ENCODE measurements at places on chromosomes 12 and 14. TPM values are rescaled to one million over a fixed set of nuclear protein-coding genes. Genes with fewer than 3 reads are reported as not detected.
A peak's percentile ranks its signal among the peaks of the same experiment; 100 is the strongest.

MIP gene
- not detected for total RNA-seq

ITGA7 gene
- 118 TPM for total RNA-seq

SIRT4 gene
- total RNA-seq, result 5.9 TPM

CAPS2 gene
- total RNA-seq, result 49.7 TPM

TBX3 gene
- 5.9 TPM for total RNA-seq

DNA sequence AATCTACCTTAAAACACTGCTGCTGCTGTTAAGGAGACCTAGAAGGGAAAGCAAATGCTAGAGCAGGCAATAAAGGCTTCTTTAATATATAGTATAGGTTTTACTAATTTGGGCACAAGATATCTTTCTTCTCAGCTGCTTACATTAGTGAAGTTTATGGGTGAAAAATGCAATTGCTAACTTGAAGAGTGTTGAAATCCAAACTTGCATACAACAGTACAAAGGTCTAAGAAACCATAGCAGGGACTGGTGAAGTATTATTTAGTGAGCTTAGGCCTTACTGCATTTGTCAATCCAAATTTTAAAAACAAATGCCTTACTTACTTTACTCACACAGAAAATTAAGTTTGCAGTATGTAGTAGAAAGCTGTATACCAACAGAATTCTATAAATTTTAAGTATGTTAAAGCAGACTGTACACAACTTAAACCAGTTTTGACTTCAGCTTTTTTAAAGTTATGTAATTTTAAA lies 1.4 kb upstream of the AP4S1 start:
- no peak for DNase-seq

GRCh38 chr14:56751471-56751870 lies 58.8 kb downstream of the OTX2 start:
- DNase-seq, result no peak

GRCh38 chr12:108967869-108968540 lies 52.9 kb downstream of the SVOP start:
- no peak for DNase-seq

GRCh38 chr14:98370352-98370751 lies 901.6 kb downstream of the BCL11B start:
- no peak for DNase-seq

- DNase-seq, result peak; percentile 59
These were observed 132.9 kb upstream of the DAAM1 start for GRCh38 chr14:59055439-59056045.

DNA sequence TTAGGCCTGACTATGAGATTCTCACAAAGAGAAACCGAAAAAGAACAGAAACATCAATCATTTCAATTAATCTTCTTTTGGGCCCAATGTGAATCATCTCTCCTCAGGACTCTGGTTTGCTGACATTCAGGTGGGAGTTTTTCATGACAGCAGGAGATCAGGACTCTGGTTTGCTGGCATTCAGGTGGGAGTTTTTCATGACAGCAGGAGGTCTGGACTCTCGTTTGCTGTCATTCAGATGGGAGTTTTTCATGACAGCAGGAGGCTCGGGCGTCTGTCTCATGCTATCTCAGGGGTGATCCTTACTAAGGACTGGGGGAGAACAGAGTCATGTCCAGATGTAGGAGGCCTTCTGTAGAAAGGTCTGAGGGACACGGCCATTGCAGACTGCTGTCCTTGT lies 40.1 kb upstream of the PARP11 start:
- no peak for DNase-seq

DNA sequence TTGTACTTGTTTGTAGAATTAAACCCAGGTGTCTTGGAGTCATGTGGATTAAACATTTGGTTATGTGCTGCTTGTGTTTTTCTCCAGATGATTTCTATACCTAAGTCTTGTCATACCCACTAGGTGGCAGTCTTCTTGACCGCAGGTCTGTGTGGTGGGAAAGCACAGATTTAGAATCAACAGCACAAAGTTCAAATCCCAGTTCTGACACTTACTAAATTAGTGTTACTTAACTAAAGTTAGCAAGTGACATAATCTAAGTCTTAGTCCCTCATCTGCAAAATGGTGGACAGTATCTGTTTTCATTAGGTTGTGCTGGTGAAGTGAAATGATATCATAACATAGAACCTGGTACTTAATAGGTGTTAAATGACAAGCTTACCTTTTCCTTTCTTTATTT lies 151.0 kb upstream of the ARHGAP5 start:
- DNase-seq, result no peak

DNA sequence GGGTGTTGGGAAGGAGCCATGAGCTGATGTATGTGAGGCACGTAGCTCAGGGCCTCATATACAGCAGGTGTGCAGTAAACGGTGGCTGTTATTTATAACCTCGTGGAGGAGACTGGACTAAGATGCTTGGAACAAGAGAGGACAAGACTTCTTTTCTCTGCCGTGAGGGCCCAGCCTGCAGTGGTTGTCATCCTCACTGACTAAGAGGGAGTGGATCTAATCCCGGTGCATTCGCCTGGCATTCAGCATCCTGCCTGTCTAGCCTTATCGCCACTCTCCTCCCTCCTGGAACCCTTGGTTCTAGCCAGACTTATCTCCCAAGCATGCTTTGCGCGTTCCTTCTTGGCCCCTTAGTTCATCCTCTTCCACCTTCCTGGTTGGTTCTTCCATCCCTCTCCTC lies 3.9 kb downstream of the TSPAN9 start:
- DNase-seq, result no peak

- DNase-seq, result no peak
These were observed 163.0 kb upstream of the TMCC3 start for GRCh38 chr12:94813314-94813713.

DNA sequence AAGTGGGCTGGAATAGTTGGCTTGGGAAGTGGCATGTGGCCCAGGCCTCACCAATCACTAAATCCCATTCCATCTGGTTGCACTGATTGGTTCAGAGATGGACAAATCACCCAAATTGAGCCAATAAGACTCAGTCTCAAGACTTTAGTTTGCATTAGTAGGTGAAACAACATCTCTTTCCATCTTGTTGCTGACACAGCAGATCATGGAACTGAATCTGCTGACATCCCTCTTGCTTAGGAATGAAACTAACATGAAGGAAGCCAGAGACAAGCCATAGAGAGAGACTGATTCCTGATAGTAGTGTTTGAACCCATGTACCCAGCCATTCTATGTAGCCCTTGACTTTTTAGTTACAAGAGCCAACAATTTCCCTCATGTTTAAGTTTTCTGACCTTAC lies 307.0 kb downstream of the GLT1D1 start:
- no peak for DNase-seq

- no peak for DNase-seq
These were observed 148.6 kb downstream of the CALM1 start for GRCh38 chr14:90545382-90545781.

- DNase-seq, result no peak
These were observed 17.8 kb upstream of the CIT start for GRCh38 chr12:119894916-119895315.

DNA sequence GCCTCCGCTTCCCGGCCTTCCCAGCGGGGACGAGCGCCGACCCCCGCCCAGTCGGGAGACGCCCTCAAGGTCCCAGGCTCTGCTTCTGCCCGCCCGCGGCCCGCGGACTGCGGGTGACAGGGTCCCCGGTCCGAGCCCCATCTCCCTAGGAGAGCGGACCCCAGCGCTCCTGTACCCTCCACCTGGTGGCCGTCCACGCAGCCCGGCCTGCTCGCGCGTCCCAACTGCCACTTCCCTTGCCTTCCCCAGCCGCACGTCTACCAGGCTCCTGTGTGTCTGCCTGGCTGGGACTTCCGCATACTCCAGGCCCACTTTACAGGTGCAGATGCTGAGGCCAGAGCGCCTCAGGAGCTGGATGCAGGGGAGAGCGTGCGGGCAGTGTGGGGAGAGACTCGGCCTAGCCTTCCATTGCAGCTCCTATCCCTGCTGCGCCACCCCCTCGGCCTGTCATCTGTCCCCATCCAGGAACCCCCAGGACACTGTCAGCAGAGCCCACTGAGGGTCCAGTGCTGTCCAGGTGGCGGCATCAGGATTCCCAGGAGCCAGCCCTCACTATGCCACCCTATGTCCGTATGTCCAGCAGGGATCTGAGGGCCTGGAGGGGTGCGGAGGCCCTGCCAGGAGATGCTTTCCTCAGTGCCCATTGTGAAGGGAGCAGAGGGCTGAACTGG lies 8.0 kb upstream of the ANKRD9 start:
- DNase-seq, result no peak
